ENCODE measurements at places on chromosomes 2 and 18. TPM values are rescaled to one million over a fixed set of nuclear protein-coding genes. Genes with fewer than 3 reads are reported as not detected.

Gene TCF23
- not detected for total RNA-seq

Gene NTSR2
- total RNA-seq = not detected

Gene DSC1
- not detected for total RNA-seq

Gene TNFAIP6
- total RNA-seq = not detected

Gene KCNIP3
- 0.21 TPM for total RNA-seq

Gene CACNB4
- total RNA-seq = 0.30 TPM

Gene GNAL
- total RNA-seq = 0.65 TPM

Gene GGCX
- 44.5 TPM for total RNA-seq

Gene MBP
- 4.0 TPM for total RNA-seq

DNA sequence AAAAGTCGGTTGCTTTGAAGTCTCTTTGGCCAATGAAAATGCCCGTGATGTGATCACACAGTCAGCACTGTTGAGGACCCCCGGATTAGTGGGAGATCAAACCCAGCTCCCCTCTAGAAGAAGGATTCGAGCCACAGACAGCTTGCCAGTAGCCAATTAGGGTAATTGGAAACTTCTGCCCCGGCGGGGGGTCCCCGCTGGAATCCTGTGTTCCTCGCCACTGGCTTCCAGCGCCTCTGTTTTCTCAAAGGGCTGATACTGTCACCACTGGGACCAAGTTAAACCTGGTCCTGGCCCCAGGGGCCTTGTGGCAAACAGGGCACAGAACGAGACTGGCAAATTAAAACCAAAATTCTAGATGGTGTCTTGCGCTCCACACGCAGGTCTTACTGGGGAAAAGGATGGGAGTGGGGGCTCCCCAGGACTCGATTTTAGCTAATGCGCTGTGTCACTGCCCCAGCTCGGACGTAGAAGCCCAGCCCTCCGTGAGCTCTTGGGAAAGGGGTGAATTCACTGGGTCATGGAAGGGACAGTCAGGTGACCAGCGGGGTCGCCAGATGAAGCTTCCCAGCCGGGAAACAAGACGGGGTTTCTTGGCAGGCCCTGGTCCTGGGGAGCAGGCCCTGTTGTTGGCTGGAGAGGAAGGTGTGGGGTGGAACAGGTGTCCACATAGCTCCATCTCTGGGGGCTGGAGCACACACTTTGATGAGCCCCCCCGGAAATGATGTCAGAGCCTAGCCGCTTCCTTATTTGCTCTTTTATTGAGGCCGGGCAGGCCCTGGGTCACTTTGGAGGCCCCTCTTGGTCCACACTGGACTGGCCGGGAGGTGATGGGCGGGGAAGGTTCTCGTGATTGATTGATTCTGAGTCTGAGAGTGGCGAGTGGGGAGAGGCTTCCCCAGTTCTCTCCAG is 90.2 kb downstream of the SMAD7 start:
- DNase-seq = no peak

DNA sequence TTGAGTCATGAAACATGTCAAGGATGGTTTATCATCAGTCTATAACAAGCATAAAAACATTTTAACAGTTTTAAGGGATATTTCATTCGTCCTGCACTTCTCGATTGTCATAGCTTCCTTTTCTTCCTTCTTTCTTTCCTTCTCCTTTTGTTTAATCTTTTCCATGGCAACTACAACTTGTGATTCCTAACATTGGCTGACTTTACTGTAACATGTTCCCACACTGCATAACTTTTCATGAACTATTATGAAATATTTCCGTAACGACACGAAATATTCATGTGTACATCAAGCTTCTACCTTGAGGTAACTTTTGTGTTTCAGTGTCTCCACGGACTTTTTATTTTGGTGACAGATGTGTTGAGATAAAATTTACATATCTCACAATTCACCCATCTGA is 134.4 kb downstream of the ACTR3 start:
- no peak for DNase-seq

- DNase-seq = no peak
Measured at GRCh38 chr2:193793914-193794313, 1599.2 kb upstream of the TMEFF2 start.

DNA sequence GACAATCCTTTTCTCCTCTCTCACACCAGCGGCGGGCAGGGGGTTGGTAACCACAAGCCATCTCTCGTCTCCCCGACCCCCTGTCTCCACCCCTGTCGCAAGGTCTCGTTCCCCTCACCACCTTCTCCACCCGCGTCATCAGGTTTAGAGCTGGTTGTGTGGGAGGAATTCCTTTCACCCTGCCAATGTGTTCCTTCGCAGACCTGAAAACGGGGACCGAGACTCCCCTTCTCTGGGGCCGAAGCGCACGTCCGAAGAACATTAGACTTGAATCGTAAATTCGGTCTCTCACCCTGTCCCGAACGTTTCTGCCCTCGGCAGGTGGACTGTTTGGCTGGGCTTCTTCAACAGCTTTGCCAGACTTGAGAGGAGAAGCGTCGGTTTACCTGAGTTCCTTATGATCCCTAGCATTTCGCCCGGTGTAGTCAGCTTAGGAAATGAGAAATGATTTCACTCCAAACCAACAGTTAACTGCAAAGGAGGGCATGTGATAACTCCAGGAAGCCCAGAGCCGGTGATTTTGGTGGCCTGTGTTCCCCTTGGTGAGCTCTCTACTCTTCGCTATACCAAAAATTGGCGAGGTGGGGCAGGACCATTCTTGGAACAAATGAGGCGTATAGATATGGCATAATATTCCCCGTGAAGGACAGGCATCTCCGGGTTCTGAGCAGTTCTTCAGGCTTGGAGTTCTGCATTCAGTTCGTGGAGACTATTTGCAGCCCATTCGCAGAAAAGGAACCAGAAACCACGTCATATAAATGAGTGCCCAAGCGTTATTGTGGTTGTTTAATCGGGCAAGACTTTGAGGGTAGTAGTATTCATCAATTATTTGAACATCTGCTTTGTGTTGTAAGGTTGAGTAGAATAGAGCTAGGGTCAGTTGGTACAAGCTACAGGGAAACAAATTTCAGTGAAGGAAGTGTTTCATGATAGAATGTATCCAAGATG is 694 bp downstream of the CFAP36 start:
- DNase-seq = peak; percentile 55

DNA sequence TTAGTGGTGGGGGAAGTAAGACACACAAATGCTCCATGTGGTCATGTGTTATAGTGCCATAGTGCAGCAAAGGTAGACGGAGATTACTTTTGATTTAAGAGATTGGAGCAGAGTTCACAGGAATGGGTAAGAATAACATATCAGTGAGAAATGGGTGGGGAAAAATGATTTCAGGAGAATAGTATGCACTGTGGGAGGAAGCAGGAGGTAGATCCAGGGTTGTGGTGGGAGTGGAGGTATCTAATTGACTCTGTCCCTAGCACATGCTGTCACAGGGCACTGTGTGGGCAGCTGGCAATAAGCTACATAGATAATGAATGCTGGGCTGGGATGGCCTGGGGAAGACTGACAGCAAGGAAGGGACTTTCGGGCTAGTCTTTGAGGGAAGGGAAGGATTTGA is 65.3 kb downstream of the STAT1 start:
- peak; percentile 51 for DNase-seq

DNA sequence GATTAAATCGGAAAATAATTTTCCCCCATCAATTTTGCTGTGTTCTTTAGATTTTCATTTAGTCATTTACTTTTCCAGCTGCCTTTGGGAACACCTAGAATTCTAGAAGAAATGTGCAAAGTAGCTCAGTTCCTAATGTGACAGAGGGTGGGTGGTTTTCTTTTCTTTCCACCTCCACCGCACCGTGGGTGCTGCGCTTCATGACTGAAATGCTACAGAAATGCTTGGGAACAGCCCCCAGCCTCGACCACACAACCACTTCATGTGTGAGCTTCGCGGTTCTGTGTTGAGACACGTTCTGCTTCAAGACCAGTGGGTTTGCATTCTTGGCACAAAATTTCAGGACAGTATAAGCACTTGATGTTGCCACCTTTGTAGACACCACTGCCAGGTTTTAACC is 30.9 kb downstream of the E2F6 start:
- no peak for DNase-seq

- DNase-seq = no peak
Measured at GRCh38 chr2:154361276-154361675, 337.2 kb upstream of the KCNJ3 start.

DNA sequence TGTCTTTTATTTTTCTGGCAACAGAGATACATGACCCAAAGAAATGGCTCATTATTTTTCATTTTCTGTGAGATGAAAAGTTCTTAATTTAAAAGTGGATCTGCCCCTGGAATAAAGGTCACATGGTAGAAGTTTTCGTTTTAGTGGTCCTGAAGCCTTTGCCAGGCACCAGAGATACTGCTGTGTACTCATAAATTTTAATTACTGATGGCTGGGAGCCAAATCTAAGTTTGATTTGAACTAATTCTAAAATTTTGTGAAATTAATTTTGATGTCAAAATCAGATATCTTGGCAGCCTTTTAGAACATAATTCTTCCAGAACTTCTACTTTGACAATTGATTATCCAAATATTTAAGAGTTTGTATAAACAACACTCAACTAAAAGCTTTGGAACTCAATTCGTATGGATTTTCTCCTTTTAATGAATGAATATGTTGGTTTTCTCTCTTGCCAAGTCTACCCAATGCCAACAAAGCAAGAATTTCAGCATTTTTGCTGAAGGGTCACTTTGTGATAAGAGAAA is 128.5 kb upstream of the SP5 start:
- no peak for DNase-seq

DNA sequence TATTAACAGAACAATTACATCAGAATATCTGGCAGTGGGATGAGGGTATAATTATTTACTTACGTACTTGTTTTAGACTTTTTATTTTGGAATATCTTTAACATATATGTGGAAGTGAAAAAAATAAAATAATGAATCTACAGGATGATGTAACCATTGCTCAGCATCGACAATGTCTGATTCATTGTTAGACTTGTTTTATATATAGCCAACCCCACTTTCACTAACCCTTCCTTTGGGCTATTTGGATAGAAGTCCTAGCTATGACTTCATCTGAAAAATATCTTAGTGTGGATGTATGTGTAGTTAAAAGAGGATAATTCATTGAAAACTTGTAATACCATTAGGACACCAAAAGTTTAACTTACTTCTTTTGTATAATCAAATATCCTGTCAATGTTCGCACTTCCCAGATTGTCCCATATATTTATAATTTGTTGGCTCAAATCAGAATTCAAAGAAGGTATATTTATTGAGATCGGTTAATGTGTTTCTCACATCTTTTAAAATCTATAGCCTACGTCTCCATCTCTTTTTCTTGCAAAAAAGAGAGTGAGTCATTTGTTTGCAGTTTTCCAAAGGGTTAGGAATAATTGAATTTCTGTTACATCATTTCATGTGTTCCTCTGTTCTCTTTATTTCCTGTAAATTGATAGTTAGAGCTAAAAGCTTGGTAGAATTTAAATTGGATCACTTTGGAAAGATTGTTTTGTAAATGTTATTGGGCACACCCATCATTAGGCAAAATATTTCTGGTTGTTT is 506.1 kb upstream of the FAM98A start:
- DNase-seq = peak; percentile 83

- peak; percentile 51 for DNase-seq
Measured at GRCh38 chr2:46644690-46645385, 165.5 kb downstream of the TMEM247 start.

DNA sequence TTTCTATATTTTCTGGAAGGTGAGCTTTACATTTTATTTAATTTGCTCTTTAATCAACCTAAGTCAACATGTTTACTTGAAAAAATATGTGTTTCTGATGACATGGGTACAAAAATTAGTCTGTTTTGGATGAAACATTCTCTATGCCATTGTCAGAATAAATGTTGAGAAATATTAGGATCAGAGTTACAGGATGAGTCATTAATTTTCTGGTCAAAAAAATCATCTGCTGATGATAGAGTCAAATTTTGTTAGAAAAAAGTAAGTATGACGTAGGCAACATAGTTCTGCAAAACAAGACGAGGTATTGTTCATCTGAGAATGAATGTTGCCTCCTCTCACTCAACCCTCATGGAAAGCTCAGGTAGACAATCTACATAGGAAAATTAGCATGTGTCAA is 107.6 kb upstream of the CAVIN2 start:
- DNase-seq = no peak

DNA sequence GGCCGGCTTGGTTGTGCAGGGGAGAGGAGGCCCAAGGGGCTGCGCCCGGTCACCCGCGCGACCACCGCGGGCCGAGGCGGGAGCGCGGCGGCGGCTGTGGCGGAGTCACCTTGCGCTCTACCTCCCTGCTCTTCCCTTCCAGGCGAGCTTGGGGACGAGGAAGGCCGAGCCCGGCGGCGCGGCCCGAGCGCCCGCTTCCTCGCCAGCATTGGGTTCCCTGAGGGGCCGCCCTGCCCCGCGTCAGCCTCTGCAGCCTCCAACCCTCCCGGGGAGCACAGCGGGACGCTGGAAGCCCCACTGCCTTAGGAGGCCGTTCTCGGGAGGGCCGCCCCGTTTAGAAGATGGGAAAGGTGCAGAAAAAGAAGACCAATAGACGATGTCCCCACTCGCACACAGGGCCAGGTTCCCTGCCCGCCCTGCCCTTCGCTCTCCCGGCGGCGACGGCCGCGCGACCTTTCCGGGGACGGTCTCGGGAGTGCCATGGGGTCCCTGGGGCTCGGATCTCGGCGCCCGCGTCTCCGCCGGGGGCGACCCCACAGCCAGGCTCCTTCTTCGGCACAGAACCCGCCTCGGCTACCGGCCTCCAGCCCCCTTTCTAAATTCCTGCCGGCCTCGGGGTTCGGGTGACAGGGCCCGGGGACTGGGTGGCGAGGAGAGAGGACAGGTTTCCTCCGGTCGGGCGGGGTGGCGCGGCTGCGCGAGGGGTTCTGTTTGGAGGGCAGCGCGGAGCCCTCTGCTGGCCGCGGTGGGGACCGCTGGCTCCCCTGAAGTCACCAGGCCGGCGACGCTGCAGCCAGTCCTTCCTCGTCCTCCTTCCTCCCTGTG is 85.5 kb downstream of the HS6ST1 start:
- DNase-seq = peak; percentile 72

- no peak for DNase-seq
Measured at GRCh38 chr2:3025984-3026383, 351.6 kb downstream of the EIPR1 start.

- no peak for DNase-seq
Measured at GRCh38 chr2:131588152-131588873, 60.6 kb downstream of the CCDC74A start.

GRCh38 chr2:135791418-135792190 is 45.4 kb downstream of the LCT start:
- no peak for DNase-seq

Measured in endothelial cell of umbilical vein (primary cell).